ENCODE measurements at places on chromosomes 3 and 15.

DNA sequence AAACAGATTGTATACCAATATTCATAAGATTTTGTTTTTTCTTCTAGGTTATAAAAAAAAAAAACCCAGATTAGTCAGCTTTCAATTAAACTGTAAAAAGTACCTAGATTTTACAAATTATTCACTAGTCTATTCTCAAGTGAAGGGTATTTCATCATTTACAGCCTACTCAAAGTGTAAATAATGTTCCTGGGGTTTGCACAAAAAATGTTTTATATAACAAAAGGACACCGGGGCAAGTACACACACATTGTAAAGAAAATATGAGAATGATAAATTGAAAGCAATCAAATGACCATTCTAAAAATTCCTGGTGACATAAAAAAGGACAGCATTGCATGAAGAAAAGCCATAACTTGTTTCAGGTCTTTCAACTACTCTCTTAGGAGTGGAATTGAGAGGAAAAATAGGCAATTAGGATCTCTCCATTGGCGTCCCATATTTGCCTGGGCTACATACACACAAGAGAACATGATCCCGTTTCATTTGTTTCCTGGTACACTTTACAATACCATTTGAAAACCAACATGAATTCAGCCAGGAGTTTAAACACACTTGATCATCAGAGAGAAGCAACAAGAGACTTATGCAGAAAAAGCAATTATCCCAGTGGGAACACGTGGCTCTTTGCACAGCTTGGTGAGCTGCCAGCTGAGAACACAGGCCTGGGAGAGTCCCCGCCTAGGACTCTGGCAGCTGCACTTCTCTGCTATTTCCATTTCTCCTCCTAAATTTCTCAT, 1039.2 kb downstream of the ROBO1 start:
- no peak for DNase-seq

- DNase-seq, result no peak
Measured at GRCh38 chr15:36940219-36940618, 160.1 kb downstream of the MEIS2 start.

DNA sequence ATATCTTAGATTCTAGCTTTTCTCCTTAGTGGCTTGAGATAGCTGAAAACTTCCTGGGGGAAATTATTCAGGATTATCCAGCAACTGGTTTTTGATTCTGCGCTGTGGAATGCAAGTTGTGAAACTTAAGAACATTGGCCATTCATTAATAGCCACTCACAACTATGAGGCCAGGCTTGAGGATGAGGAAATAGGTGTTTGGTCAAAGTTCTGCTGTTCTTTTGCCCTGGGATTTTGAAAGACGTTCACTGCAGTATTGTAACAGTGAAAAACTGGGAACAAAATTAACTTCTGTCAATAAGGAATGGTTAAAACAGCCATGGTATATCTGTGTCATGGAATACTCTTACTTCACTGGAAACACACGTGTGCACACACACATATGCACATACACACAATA, 44.1 kb downstream of the CTXND1 start:
- no peak for DNase-seq

DNA sequence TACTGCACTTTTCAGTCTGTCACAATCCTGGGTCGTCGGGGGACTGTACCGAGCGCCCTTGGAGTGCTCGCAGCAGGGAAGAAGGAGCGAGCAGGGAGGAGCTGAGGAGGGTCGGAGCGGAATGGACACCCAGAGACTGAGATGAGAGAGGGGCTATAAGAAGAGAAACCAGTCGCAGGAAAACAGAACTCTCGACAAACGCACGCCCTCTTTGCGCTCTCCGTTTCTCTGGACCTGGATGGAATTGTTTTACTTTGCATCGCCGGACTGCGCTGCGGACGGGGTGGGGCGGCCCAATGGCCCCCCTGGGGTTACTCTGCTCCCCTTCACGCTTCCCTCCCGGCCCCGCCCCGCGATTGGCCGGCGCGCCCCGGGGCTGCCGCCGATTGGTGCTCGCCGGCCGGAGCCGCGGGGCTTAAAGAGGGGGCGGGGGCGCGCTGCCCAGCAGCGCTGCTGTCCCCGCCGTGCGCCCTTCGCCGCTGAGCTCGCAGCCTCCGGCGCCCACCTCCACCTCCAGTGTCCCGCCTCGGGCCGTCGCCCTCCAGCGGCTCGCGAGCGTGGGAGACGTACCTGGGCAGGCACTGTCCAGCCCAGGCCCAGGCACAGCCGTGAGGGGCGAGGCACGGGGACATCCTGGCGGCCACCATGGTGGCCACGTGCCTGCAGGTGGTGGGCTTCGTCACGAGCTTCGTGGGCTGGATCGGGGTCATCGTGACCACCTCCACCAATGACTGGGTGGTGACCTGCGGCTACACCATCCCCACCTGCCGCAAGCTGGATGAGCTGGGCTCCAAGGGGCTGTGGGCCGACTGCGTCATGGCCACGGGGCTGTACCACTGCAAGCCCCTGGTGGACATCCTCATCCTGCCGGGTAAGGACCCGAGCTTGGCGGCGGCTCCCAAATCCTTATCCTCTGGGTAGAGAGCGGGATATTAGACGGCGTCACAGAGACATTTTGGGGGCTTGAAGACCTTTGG, at the start of gene CLDN11:
Gene CLDN11, plus strand, starts transcription at position 447 of the 977 bp plus-strand sequence. Its CDS starts 199 bp downstream, at position 646.
- DNase-seq, result peak; percentile 58

- no peak for DNase-seq
Measured at GRCh38 chr3:21806733-21807132, 55.7 kb upstream of the ZNF385D start.

DNA sequence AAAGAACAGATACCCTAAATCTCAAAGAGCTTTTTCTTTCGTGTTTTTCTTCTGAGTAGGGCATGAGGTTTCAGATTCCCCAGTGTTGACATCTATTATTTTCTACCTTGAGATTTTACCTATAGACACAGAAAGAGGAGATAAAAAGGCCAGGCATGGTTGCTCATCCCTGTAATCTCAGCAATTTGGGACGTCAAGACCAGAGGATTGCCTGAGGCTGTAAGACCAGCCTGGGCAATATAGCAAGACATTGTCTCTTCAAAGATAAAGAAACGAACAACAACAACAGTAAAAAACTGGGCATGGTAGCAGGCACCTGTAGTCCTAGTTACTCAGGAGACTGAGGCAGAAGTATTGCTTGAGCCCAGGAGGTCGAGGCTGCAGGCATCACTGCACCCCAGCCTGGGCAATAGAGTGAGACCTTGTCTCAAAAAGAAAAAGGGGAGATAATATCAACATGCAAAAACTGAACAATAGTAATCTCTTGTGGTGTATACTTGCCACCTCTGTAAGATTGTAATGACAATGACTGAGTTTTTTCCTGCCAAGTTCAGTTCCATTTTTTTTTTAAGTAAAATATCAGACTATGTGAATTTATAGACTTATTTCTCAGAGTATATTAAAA, 71.3 kb downstream of the MBNL1 start:
- peak; percentile 78 for DNase-seq

GRCh38 chr3:141537856-141538255, 51.0 kb downstream of the RASA2 start:
- DNase-seq, result no peak

DNA sequence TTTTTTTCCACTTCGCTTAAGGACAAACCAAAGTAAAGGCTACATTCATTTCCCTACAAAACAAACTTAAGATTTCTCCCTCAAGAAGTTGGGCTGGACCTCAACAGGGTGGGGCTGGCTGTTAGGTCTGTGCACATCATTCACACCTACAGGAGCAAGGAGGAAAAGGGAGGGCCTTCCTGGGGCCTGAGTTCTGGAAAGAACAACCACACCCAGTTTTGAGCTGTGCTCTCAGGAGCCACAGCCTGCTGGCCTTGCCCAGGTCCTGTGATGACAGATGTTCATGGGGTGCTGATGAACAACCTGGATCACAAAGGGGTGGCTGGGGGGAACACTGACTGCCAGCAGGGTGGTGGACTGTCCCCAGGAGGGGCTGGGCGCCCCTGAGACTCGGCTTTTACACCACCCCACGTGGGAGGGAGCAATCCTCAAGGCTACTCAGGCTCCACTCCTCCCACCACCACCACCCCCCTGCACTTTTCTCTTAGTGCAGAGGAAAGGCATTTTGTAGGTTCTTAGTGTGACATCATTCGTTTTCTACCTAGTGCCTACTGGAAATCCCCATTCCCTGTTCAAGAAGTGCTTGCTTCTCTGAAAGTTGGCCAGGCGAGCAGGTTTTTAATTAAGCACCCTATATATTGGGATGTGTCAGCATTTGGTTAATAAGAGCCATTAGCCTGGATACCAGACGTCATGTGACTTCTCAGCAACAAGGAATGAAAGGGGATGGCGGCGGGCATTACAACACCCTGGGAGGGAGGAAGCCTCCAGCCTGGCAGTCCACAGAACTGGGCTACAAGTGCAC, 35.7 kb downstream of the CCNB2 start:
- DNase-seq, result no peak

- peak; percentile 55 for DNase-seq
Measured at GRCh38 chr3:142028243-142028777, 121.0 kb downstream of the TFDP2 start.

GRCh38 chr3:188979248-188979647, 192.5 kb upstream of the TPRG1 start:
- no peak for DNase-seq

DNA sequence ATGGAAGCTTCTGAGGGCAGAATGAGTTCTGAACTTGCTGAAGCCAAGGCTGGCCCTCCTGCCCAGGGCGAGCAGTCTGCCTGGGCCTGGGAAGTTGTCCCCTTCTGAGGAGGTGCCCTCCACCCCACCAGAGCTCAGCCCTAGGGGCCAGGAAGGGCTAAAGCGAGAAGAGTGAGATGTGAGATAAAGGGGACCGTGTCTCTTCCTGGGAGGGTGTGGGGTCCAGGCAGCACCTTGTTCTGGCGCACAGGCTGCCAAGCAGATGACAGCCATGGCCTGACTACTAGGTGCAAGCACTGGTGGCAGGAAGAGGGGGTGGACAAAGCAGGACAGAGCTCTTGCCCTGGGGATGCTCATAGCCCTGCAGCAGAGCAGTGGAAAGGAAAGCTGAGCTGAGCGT, 3.7 kb downstream of the PAK6 start:
- DNase-seq, result no peak

- DNase-seq, result no peak
Measured at GRCh38 chr3:173725507-173725906, 328.0 kb downstream of the NLGN1 start.

- no peak for DNase-seq
Measured at GRCh38 chr3:174776636-174777035, 82.5 kb upstream of the NAALADL2 start.

GRCh38 chr3:169104972-169105371, 558.5 kb downstream of the MECOM start:
- DNase-seq, result no peak

DNA sequence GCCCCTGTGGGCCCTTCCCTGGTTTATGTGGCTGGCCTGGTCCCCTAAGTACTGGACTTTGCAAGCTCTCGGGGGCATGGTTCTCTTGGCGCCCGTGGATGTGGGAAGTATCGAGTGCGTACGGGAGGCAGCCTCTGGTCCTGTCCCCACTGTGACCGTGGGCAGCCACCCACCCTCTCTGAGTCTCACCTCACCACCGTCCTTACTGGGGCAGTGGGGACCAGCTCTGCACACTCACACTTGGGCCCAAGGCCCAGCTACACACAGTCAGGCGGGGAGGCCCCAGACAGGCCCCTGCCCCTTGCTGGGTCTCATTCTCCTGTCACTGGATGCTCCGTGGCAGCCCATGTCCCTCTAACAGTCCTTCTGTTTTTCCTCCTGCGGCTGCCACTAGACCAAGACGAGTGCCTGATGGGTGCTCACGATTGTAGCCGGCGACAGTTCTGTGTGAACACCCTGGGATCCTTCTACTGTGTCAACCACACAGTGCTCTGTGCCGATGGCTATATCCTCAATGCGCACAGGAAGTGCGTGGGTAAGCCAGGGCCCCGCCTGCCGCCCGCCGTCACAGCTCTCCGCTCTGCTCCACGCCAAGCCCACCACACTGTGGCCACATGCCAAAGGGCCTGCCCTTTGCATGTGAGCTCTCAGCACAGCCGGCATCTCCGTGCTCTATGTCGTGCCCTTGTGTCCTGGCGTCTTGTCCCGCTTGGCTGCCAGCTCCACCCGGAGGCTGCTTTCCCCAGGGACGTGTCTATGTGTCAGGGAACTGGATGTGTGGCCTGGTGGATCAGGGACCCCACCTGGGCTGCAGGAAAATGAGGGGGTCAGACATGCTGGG, 72.7 kb downstream of the FBLN2 start:
- DNase-seq, result no peak

DNA sequence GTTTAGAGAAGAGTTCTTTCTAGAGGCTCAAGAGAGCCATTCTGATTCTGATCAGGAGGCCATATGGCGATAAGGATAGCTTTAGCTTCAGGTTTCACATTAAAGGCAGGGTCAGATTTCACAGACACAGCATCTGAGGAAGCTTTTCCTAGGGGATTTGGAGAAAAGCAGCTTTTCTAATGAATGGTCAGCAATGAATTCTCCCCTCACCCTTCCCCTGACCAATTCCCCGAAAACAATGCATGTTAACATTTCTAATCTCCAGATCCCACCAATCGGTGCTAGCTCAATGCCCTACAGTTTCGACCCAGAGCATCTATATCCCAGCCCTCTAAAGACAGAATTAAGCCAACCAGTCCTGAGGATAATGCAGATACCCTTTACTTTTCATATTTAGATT, 9.8 kb downstream of the AGBL1 start:
- DNase-seq, result no peak

DNA sequence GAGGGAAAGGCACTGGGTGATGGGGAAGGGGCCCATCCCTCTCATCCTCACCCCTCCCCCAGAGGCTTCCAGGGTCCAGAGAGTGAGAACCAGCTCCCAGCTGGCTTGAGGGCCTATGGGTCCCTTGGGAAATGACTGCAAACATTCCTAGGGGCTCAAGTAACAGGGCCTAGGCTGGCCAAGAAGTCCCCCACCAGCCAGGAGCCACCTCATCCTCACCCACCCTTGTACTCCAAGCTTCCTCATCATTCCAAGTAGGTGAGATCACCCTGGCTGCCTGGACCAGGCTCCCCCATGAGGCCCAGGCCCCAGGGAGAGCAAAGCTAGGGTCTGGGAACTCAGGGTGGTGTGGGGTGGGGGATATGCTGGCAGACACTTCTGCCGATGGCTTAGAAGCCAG, 14.8 kb downstream of the LOXL1 start:
- peak; percentile 97 for DNase-seq

GRCh38 chr3:53230789-53231188, 25.0 kb downstream of the TKT start:
- DNase-seq, result peak; percentile 41

GRCh38 chr15:25668901-25669300, 194.2 kb downstream of the ATP10A start:
- DNase-seq, result no peak
